ENCODE measurements at places on chromosomes 4 and X. TPM values are rescaled to one million over a fixed set of nuclear protein-coding genes. Genes with fewer than 3 reads are reported as not detected.

The DIPK2B gene
- 4.1 TPM for total RNA-seq

- DNase-seq: no peak
- peaks cover 5% of the 10 kb centered on the region for H3K4me1 ChIP-seq
- H3K4me3 ChIP-seq: no peak overlapping the region
- H3K27ac ChIP-seq: no peak overlapping the region
- no peaks in the 10 kb centered on the region for H3K27me3 ChIP-seq
Measured at GRCh38 chr4:165766976-165767375, 106.1 kb upstream of the TLL1 start.

DNA sequence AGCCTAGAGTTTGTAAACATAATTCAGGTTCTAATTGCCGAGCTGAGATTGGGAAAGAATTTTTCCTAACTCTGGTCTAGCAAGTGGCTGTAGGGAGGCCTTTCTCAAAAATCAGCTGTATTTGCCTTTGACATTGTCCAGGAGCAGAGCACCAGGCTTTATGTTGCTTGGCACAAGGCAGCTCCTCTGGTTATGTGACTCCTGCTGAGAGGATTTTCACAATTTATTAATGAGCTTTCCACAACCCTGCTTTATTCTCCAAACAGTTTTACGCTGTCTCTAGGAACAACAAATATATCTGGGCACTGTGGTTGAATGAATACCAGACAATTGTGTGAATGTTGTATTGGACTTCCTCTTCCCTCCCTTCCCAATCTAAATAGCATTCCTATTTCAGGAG, 14.9 kb downstream of the LSM6 start:
- no peak overlapping the region for H3K4me3 ChIP-seq
- DNase-seq: no peak
- no peaks in the 10 kb centered on the region for H3K27me3 ChIP-seq
- peaks cover 50% of the 10 kb centered on the region for H3K36me3 ChIP-seq

DNA sequence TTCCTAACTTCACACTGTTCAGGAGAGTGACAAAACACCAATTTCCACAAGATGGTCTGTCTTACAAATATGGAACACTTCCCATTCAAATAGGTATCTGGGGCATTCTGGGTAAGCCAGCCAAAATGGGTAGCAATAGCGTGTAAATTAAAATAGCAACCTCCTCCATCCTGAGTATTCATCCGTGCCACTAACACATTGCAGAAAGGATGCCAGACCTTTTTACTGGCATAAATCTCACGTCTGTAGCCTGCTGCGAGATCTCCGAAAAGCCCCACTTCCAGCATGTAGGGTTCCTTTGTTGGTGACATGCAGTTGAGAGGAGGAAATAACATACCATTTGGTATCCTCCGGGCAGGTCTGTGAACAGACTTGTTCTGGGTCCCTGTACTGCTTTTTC, 52.7 kb upstream of the RAI2 start:
- DNase-seq: no peak
- H3K27ac ChIP-seq: no peak overlapping the region
- no peaks in the 10 kb centered on the region for H3K36me3 ChIP-seq
- no peaks in the 10 kb centered on the region for H3K27me3 ChIP-seq
- H3K4me3 ChIP-seq: no peak overlapping the region

GRCh38 chr4:3701736-3702560, 64.2 kb upstream of the ADRA2C start:
- DNase-seq: peak; percentile 70
- no peak overlapping the region for H3K27ac ChIP-seq
- no peaks in the 10 kb centered on the region for H3K36me3 ChIP-seq
- H3K4me1 ChIP-seq: no peaks in the 10 kb centered on the region
- H3K27me3 ChIP-seq: peaks cover 84% of the 10 kb centered on the region
- no peak overlapping the region for H3K4me3 ChIP-seq

- no peaks in the 10 kb centered on the region for H3K36me3 ChIP-seq
- no peaks in the 10 kb centered on the region for H3K4me1 ChIP-seq
- no peak overlapping the region for H3K27ac ChIP-seq
- H3K4me3 ChIP-seq: no peak overlapping the region
- DNase-seq: no peak
- no peaks in the 10 kb centered on the region for H3K27me3 ChIP-seq
Measured at GRCh38 chr4:99586797-99587196, 12.2 kb downstream of the MTTP start.

The DGKK gene
- not detected for total RNA-seq

DNA sequence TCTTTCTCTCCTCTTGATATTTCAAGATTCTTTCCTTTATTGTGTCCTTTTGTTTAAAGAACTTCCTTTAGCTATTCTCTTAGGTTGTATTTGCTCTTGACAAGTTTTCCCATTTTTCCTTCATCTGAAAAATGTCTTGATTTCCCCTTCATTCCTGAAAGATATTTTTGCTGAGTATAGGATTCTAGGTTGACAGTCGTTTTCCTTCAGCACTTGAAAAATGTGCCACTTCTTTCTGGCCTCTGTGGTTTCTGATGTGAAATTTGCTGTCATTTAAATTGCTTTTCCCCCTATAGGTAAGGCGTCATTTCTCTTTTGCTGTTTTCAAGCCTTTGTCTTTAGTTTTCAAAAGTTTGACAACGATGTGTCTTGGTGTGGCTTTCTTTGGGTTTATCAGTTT, 23.3 kb upstream of the LAMTOR3 start:
- H3K27ac ChIP-seq: no peak overlapping the region
- peaks cover 50% of the 10 kb centered on the region for H3K36me3 ChIP-seq
- DNase-seq: no peak
- H3K27me3 ChIP-seq: no peaks in the 10 kb centered on the region

The TTC29 gene
- not detected for total RNA-seq

The S100P gene
- 11.2 TPM for total RNA-seq

The PNMA6F gene
- total RNA-seq: not detected

DNA sequence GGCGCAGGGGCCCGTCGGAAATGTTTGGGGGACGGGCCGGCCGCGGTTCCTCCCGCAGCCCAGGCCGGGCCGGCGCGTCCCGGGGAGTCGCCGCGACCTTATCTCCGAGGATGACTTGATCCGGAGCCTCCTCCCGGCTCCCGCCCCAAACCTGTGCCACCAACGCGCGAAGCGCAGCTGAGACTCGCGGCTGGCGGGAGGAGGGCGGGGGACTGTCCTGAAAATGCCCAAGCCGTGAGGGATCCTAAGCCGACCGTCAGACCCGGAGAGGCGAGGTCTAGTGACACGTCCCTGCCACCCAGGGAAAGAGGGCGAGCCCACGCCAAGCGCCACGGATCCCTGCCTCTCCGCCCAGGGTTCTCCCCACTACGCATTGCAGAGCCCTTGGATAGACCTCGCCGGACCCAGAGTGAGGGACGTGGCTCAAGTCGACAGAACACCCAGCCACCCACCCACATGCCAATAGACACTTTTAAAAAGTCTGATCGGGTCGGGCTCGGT, 26.9 kb downstream of the UTP14A start:
- H3K36me3 ChIP-seq: peaks cover under 1% of the 10 kb centered on the region
- peak overlapping the region; percentile 57 for H3K4me3 ChIP-seq
- H3K4me1 ChIP-seq: no peaks in the 10 kb centered on the region
- DNase-seq: peak; percentile 78

- no peak overlapping the region for H3K4me3 ChIP-seq
- DNase-seq: no peak
- H3K27me3 ChIP-seq: no peaks in the 10 kb centered on the region
- H3K36me3 ChIP-seq: no peaks in the 10 kb centered on the region
Measured at GRCh38 chr4:74543983-74544382, 99.0 kb downstream of the AREG start.

GRCh38 chr4:91829531-91829930, 474.2 kb upstream of the GRID2 start:
- H3K27me3 ChIP-seq: no peaks in the 10 kb centered on the region
- H3K4me1 ChIP-seq: no peaks in the 10 kb centered on the region
- no peak overlapping the region for H3K4me3 ChIP-seq
- no peak overlapping the region for H3K27ac ChIP-seq
- DNase-seq: no peak
- H3K36me3 ChIP-seq: no peaks in the 10 kb centered on the region

Data from suprapubic skin (tissue), 4 donors.